Muscle of leg (tissue), 16 donors: ENCODE measurements at places on chromosomes 7 and 10.

- DNase-seq = no peak
These were observed 129.1 kb upstream of the PPP1R3A start for GRCh38 chr7:114047889-114048288.

DNA sequence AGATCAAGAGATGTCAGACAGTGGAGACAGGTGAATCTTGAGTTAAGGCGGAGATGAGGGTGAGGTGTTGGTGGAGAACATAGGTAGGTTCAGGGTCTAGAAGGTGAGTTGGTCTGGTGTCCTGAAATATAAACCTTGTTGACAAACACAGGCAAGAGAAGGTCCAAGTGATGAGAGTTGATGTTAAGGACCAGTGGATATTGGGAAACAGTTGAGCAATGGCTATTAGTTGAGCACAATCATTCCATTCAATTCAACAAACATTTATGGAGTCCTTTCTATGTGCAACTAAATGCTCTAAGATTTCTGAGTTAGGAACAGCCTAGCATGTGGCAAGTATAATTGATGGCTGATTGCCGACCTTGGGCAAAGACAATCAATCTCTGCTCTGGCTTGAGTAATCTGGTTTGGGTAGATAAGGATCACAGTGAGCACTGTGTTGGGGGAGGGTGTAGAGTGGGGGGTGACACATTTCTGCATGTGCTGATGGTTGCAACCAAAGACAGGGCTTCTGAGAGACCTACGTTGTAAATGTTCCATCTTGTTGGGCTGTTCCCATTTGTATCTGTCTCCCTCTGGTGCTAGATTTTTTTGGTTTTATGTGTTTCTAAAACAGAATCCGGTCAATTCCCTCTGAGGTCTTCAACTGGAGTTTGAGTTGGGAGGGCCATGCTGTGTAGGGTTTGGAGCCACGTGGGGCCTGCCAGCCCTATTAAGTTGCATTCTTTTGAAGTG is 201.1 kb downstream of the BAMBI start:
- DNase-seq = no peak

DNA sequence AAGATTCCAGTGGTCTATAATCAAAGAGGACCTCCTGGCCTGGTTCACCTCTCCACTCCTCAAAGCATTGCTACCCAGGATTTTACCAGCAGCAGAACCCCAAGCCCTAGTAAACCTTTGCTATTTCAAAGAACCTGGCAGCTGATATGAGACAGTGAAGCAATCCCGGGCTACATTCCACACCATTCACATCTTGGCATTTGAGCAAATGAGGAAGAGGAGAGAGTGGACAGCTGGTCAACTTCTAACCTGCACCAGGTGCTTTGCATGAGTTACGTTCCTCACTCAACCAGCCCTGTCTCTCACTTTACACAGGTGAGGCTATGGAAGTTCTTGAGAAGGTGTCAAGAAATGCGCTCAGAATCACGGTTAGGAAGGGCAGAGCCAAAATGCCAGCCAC is 1.1 kb downstream of the CCDC3 start:
- DNase-seq = no peak

DNA sequence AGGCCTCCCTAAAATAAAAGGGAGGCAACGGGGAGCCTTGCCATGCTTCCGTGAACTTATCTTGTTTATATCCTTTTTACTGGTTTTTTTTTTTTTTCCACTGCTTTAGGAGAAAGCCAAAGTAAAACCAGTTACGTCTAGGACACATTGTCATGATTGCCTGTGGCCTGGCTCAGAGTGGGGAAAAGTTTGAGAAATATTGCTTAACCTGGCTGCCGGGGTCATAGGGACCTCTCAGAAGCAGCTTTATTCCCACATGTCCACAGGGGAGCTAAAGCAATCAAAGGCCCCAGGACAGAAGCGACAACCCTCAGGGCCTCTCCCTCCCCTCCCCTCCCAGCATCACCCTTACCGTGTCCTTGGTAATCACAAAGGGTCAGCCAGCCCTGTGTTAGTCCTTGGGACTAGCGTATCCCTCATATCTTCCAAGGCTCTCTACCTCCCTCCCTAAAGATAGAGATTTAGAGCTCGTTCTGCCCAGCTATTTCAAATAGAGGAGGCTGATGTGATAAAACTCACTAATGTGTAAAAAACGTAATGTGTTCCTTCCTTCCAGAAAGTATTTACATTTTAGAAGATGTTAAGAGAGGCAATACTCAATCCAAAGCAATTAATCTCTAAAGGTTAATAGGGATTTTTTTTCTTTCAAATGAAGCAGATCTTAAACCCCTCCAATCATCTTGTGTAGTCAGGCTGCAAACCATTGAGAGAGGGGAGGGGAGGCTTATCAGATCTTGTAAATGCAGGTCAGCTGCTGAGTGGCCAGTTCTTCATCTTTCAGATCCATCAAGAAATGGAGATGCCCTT is 64.8 kb upstream of the PRKAR2B start:
- no peak for DNase-seq

DNA sequence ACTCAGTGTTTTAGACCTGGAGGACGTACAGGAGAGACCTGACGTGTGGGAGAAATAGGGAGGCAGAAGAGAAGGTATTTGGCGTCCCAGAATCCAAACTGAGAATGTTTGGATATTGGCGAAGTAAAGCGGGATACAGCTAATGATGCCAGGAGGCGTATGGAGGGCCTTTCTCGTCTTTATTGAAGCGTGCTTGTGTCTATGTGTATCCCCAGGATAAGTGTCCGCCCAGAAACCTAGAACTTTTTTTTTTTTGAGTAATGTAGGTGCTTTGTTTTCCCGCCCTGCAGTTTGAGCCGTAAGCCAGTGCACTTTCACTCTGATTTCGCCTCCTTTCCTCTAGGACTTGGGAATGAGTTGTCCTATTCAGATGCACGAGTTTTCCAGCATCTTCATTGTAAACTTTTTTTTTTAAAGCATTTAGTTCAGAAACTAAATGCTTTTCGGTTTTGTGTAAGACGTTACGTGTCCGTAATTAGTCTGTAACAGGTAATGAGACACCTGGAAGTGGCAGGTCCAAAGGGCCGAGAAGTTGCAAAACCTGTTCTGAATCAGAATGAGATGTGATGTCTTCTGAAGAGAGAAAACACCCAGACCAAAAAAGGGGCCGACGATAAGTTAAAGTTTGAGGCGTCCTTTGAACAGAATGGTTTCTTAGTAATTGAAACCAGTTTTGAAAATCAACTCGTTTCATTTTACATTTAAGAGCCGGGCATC is 746 bp downstream of the ARL5B start:
- no peak for DNase-seq

GRCh38 chr10:3445648-3446047 is 273.1 kb upstream of the PITRM1 start:
- no peak for DNase-seq
